ENCODE measurements at places on chromosomes 11 and 22.

- H3K4me1 ChIP-seq, result no peaks in the 10 kb centered on the region
- H3K36me3 ChIP-seq, result no peaks in the 10 kb centered on the region
- H3K27me3 ChIP-seq, result no peaks in the 10 kb centered on the region
- H3K4me3 ChIP-seq, result no peak overlapping the region
These were observed 70.8 kb downstream of the KCNQ1 start for GRCh38 chr11:2515401-2516275.

- H3K4me3 ChIP-seq, result no peak overlapping the region
- H3K4me1 ChIP-seq, result no peaks in the 10 kb centered on the region
- no peaks in the 10 kb centered on the region for H3K36me3 ChIP-seq
- H3K27ac ChIP-seq, result no peak overlapping the region
These were observed 327.3 kb upstream of the PITPNB start for GRCh38 chr22:28246397-28246796.

DNA sequence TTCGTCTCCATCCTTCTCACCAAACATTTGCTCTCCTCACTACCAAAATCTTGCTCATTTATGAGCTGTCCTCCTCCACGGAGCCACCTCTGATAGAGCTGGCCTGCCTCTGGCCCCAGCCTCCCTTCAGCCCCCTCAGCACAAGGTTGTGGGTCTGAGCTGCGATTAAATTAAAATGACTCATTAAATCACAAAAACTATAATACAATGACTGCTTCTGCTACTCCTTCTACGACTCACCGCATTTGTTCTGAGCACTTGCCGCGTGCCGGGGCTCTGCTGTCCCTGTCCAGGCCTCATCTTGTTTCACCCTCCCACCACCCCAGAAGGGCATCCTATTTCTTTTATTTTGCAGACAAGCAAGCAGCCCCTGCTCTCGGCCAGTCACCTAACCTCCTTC is 49.2 kb upstream of the TIMP3 start:
- H3K27ac ChIP-seq, result no peak overlapping the region
- no peaks in the 10 kb centered on the region for H3K36me3 ChIP-seq
- H3K4me3 ChIP-seq, result no peak overlapping the region
- H3K4me1 ChIP-seq, result no peaks in the 10 kb centered on the region
- no peaks in the 10 kb centered on the region for H3K27me3 ChIP-seq
- no peak for DNase-seq

GRCh38 chr11:114236829-114237228 is 59.4 kb upstream of the NNMT start:
- H3K27ac ChIP-seq, result no peak overlapping the region
- no peak for DNase-seq
- H3K4me3 ChIP-seq, result no peak overlapping the region

DNA sequence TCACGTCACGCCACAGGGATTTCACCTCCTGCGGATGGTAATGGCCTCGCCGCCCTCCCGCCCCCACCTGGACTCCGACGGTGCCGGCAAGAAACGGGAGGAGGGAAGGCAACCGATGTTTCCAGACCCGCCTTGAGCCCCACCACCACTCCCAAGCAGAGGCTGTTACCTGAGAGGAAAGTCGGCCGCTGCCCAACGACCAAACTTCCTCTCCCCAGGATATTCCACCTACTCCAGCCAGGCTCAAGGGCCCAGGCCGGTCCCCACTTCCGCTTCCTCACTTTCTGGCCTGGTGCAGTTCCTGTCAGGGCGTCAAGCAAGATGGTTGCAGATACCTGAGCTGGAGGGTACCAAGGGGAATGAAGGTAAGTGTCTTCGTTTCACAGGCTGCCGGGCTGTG is at the start of gene ENTHD1:
ENTHD1 (minus strand) TSS at position 235 of the 400 bp plus-strand sequence. CDS start 6,012 bp downstream, outside the sequence.
- no peaks in the 10 kb centered on the region for H3K36me3 ChIP-seq
- peaks cover 2% of the 10 kb centered on the region for H3K27me3 ChIP-seq
- H3K4me3 ChIP-seq, result no peak within 1 kb of the TSS
- peaks cover 10% of the 10 kb centered on the region for H3K4me1 ChIP-seq

GRCh38 chr11:126722006-126722736 is 278.4 kb downstream of the KIRREL3 start:
- no peaks in the 10 kb centered on the region for H3K4me1 ChIP-seq
- no peak overlapping the region for H3K27ac ChIP-seq
- no peaks in the 10 kb centered on the region for H3K36me3 ChIP-seq

GRCh38 chr11:112321501-112322172 is 61.0 kb upstream of the PLET1 start:
- H3K27ac ChIP-seq, result no peak overlapping the region
- DNase-seq, result no peak
- no peaks in the 10 kb centered on the region for H3K36me3 ChIP-seq
- H3K4me3 ChIP-seq, result no peak overlapping the region
- peaks cover 2% of the 10 kb centered on the region for H3K4me1 ChIP-seq

DNA sequence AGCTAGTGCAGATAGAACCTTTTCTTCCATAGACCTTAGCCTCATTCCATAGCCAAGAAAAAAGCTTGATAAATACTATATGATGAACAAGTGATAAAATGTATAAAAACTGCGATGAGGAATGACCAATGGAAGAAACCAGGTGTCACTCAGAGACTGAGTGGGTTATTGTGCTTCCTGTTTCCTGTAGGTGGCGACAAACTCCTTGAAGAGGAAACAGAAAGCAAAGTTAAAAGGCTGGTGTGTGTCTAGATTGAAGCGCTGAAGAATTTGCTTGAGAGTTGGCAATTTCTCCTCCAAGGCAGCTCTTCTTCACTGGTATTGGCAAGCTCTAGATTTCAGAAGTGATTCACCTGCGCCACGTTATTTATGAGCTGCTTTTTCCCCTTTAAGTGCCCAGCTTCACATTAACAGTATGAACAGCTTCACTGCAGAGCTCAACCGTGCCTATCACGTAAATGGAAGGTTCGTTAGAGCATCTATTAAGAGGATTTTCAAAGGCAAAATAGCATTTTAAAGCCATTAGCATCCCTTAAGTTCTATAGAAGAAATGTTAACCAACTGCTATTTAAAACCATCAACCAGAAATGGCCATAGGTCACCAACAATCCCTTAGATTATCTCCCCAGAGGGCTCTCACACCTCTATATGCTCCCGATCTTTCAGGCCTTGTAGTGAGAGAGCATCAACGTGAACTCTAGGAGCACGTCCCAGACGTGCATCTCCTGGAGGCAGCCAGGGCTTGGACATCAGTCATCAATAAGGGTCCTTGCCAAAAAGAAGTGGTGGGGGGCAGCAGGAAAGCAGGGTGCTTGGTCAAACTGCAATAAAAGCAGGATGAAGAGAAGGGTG is 179.4 kb downstream of the CADM1 start:
- H3K36me3 ChIP-seq, result no peaks in the 10 kb centered on the region
- no peak overlapping the region for H3K4me3 ChIP-seq
- no peaks in the 10 kb centered on the region for H3K4me1 ChIP-seq
- peak; percentile 9 for DNase-seq
- H3K27ac ChIP-seq, result no peak overlapping the region

GRCh38 chr11:115518983-115519628 is 14.9 kb upstream of the CADM1 start:
- no peaks in the 10 kb centered on the region for H3K36me3 ChIP-seq
- H3K4me3 ChIP-seq, result no peak overlapping the region
- H3K4me1 ChIP-seq, result no peaks in the 10 kb centered on the region
- H3K27me3 ChIP-seq, result peaks cover 3% of the 10 kb centered on the region
- H3K27ac ChIP-seq, result no peak overlapping the region

DNA sequence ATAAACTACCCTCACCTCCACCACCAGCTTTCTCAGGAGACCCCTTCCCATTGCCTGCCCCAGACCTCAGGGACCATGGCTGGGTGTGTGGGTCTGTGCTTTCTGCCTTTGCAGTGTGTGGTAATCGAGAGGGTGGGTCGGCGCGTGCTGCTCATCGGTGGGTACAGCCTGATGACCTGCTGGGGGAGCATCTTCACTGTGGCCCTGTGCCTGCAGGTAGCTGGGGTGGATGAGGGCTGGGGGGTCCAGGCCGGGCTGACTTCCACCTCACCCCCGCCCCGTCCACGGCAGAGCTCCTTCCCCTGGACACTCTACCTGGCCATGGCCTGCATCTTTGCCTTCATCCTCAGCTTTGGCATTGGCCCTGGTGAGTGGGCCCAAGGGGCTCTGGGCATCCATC is 10.5 kb upstream of the MIF start:
- no peaks in the 10 kb centered on the region for H3K36me3 ChIP-seq
- H3K4me1 ChIP-seq, result no peaks in the 10 kb centered on the region
- H3K4me3 ChIP-seq, result no peak overlapping the region

DNA sequence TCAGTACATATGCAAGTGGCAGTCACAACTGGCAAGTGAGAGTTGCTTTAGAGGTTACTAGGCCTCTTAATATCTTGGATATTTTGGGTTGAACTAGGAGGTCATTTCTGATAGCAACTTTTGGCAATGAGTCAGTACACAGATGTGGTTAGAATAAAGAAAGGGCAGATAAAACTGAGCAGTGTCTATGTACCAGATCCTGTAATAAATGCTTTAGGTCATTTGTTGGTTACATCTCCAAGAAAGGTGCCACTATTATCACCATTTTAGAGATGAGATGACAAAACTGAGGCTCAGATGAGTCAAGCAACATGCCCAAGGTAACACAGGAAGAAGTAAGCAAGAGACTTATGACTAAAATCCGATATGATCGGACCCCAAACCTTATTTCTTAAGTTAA is 25.0 kb downstream of the MAML2 start:
- DNase-seq, result no peak
- peak overlapping the region; percentile 53 for H3K27ac ChIP-seq
- no peak overlapping the region for H3K4me3 ChIP-seq
- H3K27me3 ChIP-seq, result no peaks in the 10 kb centered on the region

DNA sequence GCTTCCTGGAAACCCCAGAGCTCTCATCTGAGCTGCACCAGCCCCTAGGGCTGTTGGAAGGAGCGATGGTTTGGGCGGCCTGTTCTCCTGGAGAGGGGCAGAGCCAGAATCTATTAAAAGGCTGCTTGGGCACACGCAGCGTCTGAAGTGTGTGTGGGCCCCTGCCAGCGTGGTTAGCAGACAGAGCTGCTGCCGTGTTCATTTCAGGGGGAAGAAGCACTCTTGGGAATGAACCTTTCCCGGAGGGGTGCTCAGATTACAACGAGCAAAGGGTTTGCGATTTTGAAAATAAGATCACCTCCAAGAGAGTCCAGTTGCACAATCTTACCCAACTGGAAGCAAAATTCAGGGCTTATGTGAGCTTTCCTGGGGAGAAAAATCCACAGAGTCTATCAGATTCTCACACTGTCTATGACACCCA is 12.9 kb downstream of the ANO1 start:
- H3K4me1 ChIP-seq, result no peaks in the 10 kb centered on the region
- no peak overlapping the region for H3K4me3 ChIP-seq
- no peak for DNase-seq
- H3K27me3 ChIP-seq, result peaks cover 2% of the 10 kb centered on the region
- H3K36me3 ChIP-seq, result no peaks in the 10 kb centered on the region
- no peak overlapping the region for H3K27ac ChIP-seq

DNA sequence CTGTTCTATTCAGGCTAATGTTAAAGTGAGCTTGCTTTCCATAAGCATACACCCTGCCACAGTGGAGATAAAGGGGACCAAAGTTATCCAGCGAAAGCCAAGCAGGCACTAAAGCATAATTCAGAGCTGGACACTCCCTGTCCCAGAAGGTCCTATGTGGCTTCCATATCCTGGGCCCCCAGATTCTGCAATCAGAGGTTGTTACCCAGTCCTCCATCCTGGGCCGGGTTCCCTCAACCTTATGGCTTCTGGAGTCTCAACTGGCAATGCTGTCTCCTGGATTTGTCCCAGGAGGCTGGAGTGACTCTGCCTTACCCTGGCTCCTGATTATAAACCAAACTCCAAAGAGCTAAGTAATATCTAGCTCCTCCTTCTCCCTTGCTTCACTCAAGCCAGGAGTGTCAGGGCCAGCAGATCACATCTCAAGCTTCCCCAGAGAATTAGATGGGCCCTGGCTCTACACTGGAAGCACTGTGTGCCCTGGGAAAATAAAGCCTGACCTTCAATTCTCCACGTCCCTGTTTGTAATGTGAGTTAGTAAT is 14.0 kb upstream of the SMIM35 start:
- H3K4me3 ChIP-seq, result no peak overlapping the region
- no peaks in the 10 kb centered on the region for H3K36me3 ChIP-seq
- DNase-seq, result no peak

GRCh38 chr11:79437278-79437980 is 3.4 kb downstream of the TENM4 start:
- H3K36me3 ChIP-seq, result no peaks in the 10 kb centered on the region
- peak overlapping the region; percentile 21 for H3K27ac ChIP-seq
- no peak overlapping the region for H3K4me3 ChIP-seq
- DNase-seq, result no peak

DNA sequence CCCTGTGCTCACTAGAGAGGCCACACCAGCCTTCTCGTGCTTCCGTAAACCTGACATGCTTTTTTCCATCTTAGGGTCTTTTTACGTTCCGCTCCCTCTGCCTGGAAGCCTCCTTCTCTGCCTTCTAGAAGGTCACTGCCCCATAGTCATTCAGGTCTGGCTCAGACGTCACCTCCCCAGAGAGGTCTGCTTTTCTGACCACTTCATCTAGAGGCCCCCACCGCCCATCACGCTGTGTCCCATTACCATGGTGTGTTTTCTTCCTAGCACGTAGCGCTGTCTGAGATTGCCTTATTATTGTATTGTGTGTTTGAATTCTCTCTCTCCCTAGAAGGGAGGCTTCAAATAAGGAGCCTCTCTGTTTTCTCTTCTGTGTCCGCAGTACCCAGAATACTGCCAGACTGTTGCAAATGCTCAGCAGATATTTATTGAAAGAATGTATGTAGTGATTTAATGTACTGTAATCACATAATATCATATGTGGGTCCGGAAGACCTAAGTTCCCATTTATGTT is 10.0 kb downstream of the TAB1 start:
- H3K4me1 ChIP-seq, result peaks cover 34% of the 10 kb centered on the region
- H3K4me3 ChIP-seq, result no peak overlapping the region
- no peak for DNase-seq
- H3K36me3 ChIP-seq, result peaks cover 20% of the 10 kb centered on the region
- no peaks in the 10 kb centered on the region for H3K27me3 ChIP-seq

- no peak overlapping the region for H3K27ac ChIP-seq
- peaks cover 9% of the 10 kb centered on the region for H3K36me3 ChIP-seq
- H3K4me3 ChIP-seq, result no peak overlapping the region
- H3K27me3 ChIP-seq, result no peaks in the 10 kb centered on the region
These were observed 30.6 kb downstream of the CAPN1 start for GRCh38 chr11:65212226-65212801.

- H3K27ac ChIP-seq, result no peak overlapping the region
- H3K4me1 ChIP-seq, result peaks cover 58% of the 10 kb centered on the region
- peaks cover 25% of the 10 kb centered on the region for H3K36me3 ChIP-seq
These were observed 60.6 kb downstream of the MICAL2 start for GRCh38 chr11:12170984-12171383.

DNA sequence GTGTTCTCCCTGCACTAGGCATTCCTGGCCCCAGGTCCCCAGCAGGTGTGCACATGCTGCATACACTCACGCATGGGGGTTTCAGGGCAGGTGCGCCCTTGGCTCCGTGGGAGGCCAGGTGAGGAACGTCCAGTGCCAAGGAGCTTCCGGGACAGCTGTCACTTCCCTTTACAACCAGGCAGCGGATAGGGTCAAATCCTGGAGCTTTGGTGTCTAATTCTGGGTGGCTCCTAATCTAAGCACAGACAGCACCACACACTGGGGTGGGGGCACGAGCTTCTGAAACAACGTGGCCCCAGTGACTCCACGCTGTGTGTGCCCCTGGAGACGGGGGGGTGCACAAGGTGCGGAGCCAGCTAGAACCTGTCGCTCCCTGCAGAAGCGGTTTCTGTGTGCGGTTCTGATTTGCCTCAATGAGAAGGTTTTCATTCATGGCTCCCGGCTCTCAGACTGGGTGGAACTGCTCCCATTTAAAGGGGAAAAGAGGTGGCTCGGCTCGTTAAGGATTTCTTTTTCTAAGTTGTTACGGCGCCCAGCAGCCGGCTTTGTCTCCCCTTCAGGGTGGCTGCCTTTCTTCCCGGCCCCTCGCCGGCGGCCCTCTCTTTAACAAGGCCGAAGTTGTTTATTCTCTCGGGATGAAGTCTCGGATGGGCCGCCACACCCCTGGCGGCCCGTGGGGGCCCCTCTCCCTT is 5.0 kb downstream of the CCND1 start:
- no peaks in the 10 kb centered on the region for H3K36me3 ChIP-seq
- no peak overlapping the region for H3K27ac ChIP-seq
- peaks cover 6% of the 10 kb centered on the region for H3K27me3 ChIP-seq
- no peak for DNase-seq
